ENCODE measurements at places on chromosomes 2 and 18. TPM values are rescaled to one million over a fixed set of nuclear protein-coding genes. Genes with fewer than 3 reads are reported as not detected.
A peak's percentile ranks its signal among the peaks of the same experiment; 100 is the strongest.

- no peaks in the 10 kb centered on the region for H3K4me1 ChIP-seq
- no peaks in the 10 kb centered on the region for H3K36me3 ChIP-seq
- H3K4me3 ChIP-seq: no peak overlapping the region
- H3K27me3 ChIP-seq: no peaks in the 10 kb centered on the region
Observed at GRCh38 chr2:46461709-46462171, 17.6 kb upstream of the TMEM247 start.

- DNase-seq: no peak
- H3K27ac ChIP-seq: no peak overlapping the region
- H3K36me3 ChIP-seq: no peaks in the 10 kb centered on the region
- no peak overlapping the region for H3K4me3 ChIP-seq
- no peaks in the 10 kb centered on the region for H3K4me1 ChIP-seq
Observed at GRCh38 chr2:238720232-238720672, 127.6 kb upstream of the TWIST2 start.

DNA sequence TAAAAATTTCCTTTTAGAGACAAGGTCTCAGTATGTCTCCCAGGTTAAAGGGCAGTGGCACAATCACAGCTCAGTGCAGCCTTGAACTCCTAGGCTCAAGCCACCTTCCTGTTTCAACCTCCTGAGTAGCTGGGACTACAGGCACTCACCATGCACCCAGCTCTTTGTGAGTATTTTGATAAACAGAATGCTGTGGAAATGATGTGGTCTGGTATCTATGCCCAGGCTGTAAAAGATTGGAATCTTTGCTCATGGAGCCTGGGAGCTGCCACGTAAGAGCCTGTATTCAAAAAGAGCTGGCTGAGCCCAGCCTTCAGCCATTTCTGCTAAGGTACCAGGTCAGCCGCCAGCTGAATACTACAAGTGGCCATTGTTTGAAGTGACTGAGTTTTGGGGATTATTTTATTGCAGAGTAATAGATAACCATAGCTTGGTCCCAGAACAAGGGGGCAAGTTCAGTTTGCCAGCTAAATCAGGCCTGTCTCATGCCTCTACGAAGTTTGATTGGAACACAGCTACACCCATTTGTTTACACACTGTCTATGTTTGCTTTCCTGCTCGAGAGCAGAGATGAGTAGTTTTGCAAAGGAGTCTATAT is 21.3 kb upstream of the ARL5A start:
- no peak overlapping the region for H3K4me3 ChIP-seq
- H3K4me1 ChIP-seq: no peaks in the 10 kb centered on the region
- no peaks in the 10 kb centered on the region for H3K36me3 ChIP-seq
- no peaks in the 10 kb centered on the region for H3K27me3 ChIP-seq
- no peak overlapping the region for H3K27ac ChIP-seq
- DNase-seq: no peak

DNA sequence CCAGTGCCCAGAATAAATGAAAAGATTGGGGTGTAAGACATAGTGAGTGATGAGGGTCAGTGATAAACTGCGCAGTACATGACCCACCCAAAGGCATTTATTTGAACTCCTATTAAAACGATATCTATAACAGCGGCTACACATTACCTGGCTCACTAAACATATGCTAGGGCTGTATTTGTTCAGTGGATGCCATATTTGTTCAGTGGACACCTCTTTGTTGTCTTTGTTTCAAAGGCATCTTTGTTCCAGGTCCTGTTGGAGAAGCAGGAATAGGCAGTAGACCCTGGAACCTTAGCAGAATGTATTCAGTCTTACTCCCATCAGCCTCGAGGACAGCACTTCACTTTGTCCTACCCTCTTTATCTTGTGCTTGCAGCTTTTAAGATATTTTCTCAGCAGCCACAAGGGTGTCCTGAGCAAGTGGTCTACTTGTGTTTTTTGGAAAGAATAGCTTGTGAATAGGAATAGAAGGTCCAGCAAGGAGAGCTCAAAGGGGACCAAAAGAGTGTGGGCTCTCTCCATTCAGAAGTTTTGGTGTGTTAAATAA is 650.8 kb upstream of the FANCL start:
- H3K36me3 ChIP-seq: no peaks in the 10 kb centered on the region
- DNase-seq: no peak
- H3K4me3 ChIP-seq: no peak overlapping the region
- H3K4me1 ChIP-seq: no peaks in the 10 kb centered on the region

GRCh38 chr18:41993151-41993550 is 38.1 kb downstream of the PIK3C3 start:
- peaks cover 83% of the 10 kb centered on the region for H3K36me3 ChIP-seq
- H3K27me3 ChIP-seq: no peaks in the 10 kb centered on the region
- no peak overlapping the region for H3K27ac ChIP-seq
- DNase-seq: no peak

GRCh38 chr2:131801210-131801744 is 273.6 kb downstream of the CCDC74A start:
- peak overlapping the region; percentile 46 for H3K4me3 ChIP-seq
- DNase-seq: no peak

DNA sequence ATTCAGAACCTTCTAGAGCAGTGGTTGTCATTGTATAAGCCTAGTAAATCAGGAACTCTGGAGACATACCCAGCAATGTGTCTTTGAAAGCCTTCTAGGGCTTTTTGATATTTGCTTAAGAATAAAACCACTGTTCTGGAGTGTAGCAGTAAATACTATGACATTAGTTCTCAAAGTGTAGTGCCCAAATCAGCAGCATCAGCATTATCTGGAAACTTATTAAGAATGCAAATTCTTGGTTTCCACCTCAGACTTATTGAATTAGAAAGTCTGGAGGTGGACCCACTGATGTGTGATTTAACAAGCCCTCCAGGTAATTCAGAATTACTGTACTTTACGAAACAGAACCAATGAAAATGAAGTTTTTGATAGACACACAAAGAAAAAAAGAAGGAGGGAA is 509.7 kb downstream of the SUCLG1 start:
- no peaks in the 10 kb centered on the region for H3K4me1 ChIP-seq
- H3K27ac ChIP-seq: no peak overlapping the region
- H3K4me3 ChIP-seq: no peak overlapping the region
- no peaks in the 10 kb centered on the region for H3K36me3 ChIP-seq
- DNase-seq: no peak

- DNase-seq: no peak
- no peak overlapping the region for H3K27ac ChIP-seq
- H3K27me3 ChIP-seq: no peaks in the 10 kb centered on the region
Observed at GRCh38 chr2:205296959-205297358, 385.3 kb upstream of the NRP2 start.

DNA sequence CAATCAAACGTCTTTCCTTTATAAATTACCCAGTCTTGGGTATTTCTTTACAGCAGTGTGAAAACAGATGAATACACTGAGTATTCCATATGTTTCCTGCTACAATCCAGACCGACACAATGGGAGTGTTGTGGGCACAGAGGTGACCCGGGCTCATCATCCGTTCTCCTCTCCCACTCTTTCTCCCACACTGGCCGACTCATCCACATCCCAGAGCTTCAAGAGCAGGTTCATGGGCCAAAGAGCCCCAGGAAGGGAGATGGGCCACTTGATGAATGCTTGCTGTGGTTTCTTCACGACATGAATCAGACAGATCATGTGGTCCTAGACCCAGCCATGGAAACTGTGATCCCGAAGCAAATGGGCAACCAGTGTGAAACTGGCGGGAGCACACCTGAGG is 4.1 kb upstream of the COPS8 start:
- no peak overlapping the region for H3K4me3 ChIP-seq
- no peaks in the 10 kb centered on the region for H3K36me3 ChIP-seq
- H3K27ac ChIP-seq: no peak overlapping the region
- no peaks in the 10 kb centered on the region for H3K27me3 ChIP-seq

GRCh38 chr2:26008851-26009566 is 24.9 kb upstream of the RAB10 start:
- no peak overlapping the region for H3K27ac ChIP-seq
- no peaks in the 10 kb centered on the region for H3K27me3 ChIP-seq
- peak; percentile 79 for DNase-seq
- H3K36me3 ChIP-seq: no peaks in the 10 kb centered on the region
- no peaks in the 10 kb centered on the region for H3K4me1 ChIP-seq

DNA sequence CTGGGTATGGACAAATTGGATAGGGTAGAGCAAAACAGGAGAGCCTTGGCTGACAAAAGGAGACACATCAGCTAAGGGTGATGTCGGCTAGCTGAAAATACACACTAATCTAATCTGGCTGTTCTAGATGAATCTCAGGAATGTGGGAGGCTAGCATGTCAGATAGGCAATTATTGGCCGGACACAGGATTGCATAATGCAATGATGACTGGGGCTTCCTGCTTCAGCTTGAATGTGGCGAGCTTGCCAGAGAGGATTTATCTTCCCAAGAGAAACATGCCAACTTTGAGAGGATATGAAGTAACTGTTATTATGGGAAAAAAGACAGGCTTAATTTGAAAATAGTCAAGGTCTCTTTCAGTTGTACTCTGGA is 102.4 kb downstream of the TRIB2 start:
- peak; percentile 94 for DNase-seq
- peak overlapping the region; percentile 51 for H3K27ac ChIP-seq

DNA sequence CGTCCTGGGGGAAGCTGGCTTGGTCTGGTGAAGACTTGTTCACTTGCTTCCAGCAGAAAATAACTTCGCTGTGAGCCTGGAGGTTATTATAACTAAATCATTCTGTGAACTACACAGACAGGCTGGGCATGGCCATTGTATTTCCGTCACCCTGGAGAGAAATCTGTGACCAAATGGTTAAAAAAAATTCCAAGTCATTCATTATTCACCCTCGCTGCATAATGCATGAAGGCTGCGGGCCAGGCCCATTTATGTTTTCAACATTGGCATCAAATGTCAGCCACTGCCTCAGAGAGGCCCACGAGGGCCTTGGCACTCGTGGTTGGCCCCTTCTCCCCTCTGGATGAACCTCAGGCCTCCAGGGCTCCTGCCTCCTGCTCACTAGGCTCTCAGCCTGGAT is 57.7 kb downstream of the RRM2 start:
- H3K27ac ChIP-seq: no peak overlapping the region
- no peaks in the 10 kb centered on the region for H3K27me3 ChIP-seq
- H3K4me3 ChIP-seq: no peak overlapping the region
- H3K36me3 ChIP-seq: no peaks in the 10 kb centered on the region
- DNase-seq: no peak
- H3K4me1 ChIP-seq: no peaks in the 10 kb centered on the region

GRCh38 chr2:41020358-41020757 is 568.5 kb upstream of the SLC8A1 start:
- H3K27me3 ChIP-seq: no peaks in the 10 kb centered on the region
- DNase-seq: no peak
- no peaks in the 10 kb centered on the region for H3K36me3 ChIP-seq
- H3K4me3 ChIP-seq: no peak overlapping the region
- no peak overlapping the region for H3K27ac ChIP-seq
- no peaks in the 10 kb centered on the region for H3K4me1 ChIP-seq

DNA sequence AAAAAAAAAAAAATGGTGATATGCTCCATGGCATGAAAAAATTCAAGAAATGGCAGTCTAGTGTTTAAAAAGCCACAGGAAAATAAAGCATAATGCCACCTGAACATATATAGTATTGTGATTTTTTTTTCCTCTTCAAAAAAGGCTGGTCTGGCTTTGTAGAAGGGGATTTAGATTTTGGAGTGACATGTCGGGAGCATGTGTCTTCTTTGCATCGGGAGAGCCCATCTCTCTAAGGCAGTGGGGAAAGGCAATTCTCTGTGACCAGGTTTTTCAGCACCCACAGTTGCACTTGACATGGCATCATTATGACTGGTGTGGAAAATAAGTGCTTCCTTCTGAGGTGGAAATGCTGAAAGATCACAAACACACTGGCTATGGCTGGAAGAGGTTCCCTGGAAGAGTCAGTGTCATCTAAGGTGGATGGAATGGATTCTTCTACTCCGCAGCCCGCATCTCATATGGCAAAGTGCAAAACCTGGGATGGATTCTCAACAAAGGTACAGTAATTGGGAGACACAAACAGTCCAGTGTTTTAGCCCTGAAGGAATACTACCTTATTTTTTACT is 172.5 kb downstream of the AGAP1 start:
- peak; percentile 61 for DNase-seq
- peaks cover 42% of the 10 kb centered on the region for H3K4me1 ChIP-seq
- H3K4me3 ChIP-seq: no peak overlapping the region
- H3K36me3 ChIP-seq: no peaks in the 10 kb centered on the region
- no peaks in the 10 kb centered on the region for H3K27me3 ChIP-seq

DNA sequence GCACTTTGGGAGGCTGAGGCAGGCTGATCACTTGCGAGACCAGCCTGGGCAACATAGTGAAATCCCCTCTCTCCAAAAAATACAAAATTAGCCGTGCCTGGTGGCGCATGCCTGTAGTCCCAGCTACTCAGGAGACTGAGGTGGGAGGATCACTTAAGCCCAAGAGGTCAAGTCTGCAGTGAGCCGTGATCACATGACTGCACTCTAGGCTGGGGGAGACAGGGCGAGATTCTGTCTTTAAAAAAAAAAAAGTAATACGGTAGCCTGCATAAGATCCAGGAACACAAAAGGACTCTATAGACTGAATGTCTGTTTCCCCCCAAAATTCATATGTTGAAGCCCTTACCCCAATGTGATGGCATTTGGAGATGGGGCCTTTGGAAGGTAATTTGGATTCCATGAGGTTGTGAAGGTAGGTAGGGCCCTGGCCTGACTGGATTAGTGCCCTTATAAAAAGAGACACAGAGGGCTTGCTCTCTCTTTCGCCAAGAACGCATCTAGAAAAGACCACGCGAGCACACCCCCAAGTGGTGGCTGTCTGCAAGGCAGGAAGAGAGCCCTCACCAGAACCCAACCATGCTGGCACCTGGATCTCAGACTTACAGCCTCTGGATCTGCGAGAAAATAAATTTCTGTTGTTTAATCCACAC is 17.0 kb downstream of the MBOAT2 start:
- no peak for DNase-seq
- H3K36me3 ChIP-seq: no peaks in the 10 kb centered on the region
- H3K27me3 ChIP-seq: no peaks in the 10 kb centered on the region
- no peak overlapping the region for H3K4me3 ChIP-seq
- peaks cover 3% of the 10 kb centered on the region for H3K4me1 ChIP-seq

The DSG3 gene
- not detected for total RNA-seq

The MTCL1 gene
- 87.9 TPM for total RNA-seq

The CENPA gene
- not detected for total RNA-seq

The MDH1B gene
- 2.2 TPM for total RNA-seq
